B cell (primary cell): ENCODE measurements at places on chromosomes 3 and 15.

GRCh38 chr3:127814325-127814781 lies 8.0 kb downstream of the MGLL start:
- DNase-seq: no peak

DNA sequence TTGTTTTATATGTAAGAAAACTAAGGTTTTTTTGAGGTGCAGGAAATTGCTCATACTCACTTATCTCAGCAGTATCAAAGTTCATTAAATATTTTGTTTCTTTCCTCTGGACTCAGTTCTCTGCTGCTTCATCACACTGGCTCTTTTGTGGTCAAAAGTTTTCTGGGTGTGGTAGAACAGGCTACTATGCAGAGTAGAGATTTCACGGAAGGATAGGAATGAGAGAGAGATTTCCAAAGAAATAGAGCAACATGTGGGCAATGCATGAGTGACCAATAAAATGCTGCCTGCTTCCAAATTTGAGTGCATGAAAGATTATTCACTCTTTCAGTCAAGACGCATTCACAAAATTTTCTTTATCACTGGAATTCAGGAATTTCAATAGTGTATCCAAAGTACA lies 577.3 kb upstream of the SEMA6D start:
- no peak for DNase-seq

DNA sequence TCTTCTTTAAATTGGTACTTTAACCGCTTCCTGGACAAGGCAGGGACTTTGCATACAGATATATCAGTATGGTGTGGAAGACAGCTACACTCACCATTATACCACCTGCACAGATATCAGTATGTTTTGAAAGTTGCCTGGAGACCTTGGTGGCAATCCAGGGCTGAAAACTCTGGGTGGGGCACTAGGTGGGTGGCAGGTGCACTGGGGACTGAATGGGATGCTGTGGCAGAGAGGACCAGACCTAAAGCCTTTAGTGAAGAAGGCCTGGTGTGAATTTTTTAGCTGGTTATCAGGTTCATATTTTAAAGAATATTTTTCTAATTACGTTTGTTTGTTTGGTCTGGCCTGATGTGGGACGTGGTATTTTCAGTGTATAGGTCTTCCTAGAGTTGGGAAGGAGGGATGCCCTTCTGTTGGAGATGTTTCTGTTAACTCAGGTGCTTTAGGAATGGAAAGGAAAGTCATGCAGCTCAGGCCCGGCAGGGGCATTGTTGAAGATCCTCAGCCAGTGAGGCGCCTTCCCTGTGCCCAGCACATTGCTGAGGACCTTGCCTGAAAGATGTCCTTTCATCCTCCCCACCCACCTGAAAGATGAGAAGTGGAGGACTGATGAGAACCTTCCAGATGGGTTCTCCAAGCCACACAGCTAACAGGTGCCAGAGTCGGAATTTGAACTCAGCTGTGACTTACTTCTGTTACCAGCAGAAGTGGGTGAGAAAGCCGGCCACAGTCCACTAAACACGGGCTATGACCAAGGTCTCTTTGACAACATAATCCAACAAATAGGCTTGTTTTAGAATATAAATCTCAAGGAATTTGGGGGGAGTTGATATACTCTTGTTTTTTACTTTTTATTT lies 77.3 kb downstream of the APBA2 start:
- no peak for DNase-seq

GRCh38 chr15:68991723-68992122 lies 22.8 kb upstream of the NOX5 start:
- DNase-seq: no peak

GRCh38 chr15:39142500-39142899 lies 438.4 kb upstream of the THBS1 start:
- no peak for DNase-seq
